Endodermal cell (in vitro differentiated cells): ENCODE measurements at places on chromosomes 12 and 14. TPM values are rescaled to one million over a fixed set of nuclear protein-coding genes. Genes with fewer than 3 reads are reported as not detected.
A peak's percentile ranks its signal among the peaks of the same experiment; 100 is the strongest.

GRCh38 chr14:36646664-36647416 is 14.8 kb upstream of the PAX9 start:
- H3K36me3 ChIP-seq, result no peaks in the 10 kb centered on the region
- peak; percentile 83 for DNase-seq
- peaks cover 2% of the 10 kb centered on the region for H3K4me1 ChIP-seq
- peaks cover 97% of the 10 kb centered on the region for H3K27me3 ChIP-seq

DNA sequence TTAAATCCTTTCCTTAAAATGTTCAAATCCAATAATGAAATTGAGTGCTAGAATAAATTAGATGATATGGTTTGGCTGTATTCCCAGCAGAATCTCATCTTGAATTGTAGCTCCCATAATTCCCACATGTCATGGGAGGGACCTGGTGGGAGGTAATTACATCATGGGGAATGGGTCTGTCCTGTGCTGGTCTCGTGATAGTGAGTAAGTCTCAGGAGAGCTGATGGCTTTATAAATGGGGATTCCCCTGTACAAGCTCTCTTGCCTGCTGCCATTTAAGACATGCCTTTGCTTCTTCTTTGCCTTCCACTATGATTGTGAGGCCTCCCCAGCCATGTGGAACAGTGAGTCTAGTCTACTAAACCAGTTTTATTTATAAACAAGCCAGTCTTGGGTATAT is 508.5 kb downstream of the ETNK1 start:
- H3K36me3 ChIP-seq, result peaks cover 64% of the 10 kb centered on the region
- no peak for DNase-seq
- no peaks in the 10 kb centered on the region for H3K4me1 ChIP-seq
- H3K4me3 ChIP-seq, result no peak overlapping the region
- no peaks in the 10 kb centered on the region for H3K27me3 ChIP-seq

GRCh38 chr12:122790393-122791075 is 16.2 kb downstream of the CCDC62 start:
- peak; percentile 78 for DNase-seq
- H3K4me3 ChIP-seq, result no peak overlapping the region
- no peaks in the 10 kb centered on the region for H3K4me1 ChIP-seq
- no peak overlapping the region for H3K27ac ChIP-seq
- no peaks in the 10 kb centered on the region for H3K27me3 ChIP-seq

DNA sequence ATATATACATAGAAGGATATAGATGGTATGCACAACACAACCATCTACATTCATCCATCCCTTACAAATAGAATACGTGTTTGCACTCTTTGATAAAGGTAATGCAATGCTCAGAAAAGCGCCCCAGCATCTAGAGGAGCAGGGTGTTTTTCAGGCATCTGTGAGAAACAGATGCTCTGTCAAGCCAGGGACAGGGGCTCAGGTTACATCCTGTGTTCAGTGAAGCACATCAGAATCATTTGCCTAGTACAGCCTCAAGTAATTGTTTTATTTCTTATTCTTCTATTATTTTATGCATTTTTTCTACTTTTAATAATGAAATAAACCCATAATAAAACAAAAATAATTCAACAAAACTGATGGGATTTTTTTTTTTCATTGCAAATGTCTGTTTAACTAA is 50.5 kb upstream of the HIF1A start:
- H3K36me3 ChIP-seq, result no peaks in the 10 kb centered on the region
- no peak overlapping the region for H3K27ac ChIP-seq
- DNase-seq, result no peak

DNA sequence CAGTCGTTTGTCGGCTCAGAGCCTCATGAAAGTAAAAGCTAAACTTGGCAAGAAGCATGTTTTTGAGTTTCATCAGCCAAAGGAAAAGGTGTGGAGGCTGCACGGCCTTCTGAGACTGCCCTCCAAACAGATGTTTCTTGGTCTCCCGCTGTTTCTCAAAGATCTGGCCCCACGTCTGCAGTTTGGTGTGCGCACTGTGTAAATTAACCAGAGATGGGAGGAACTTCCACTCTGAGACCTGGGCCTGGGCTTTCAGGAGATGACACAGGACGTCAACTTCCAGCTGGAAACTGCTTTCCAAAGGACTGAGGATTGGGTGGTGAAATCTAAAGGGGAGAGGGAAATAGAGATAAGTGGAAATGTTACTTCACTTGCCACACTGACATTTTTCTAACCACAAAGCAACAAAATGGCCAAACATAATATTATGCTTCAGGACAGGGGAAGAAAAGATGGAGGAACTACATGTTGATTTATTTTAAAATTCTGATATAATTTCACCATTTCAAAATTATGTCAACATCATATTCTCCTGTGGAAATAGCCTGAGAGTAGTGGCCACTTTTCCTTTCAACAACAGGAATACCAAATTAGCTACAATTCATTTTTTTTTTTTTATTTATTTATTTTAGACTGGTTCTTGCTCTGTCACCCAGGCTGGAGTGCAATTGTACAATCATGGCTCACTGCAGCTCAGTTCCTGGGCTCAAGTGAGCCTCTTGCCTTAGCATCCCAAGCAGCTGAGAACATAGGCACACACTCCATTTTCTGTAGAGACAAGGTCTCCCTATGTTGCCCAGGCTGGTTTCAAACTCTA is 27.6 kb downstream of the KICS2 start:
- H3K27ac ChIP-seq, result no peak overlapping the region
- no peaks in the 10 kb centered on the region for H3K27me3 ChIP-seq
- no peaks in the 10 kb centered on the region for H3K36me3 ChIP-seq
- H3K4me1 ChIP-seq, result no peaks in the 10 kb centered on the region

DNA sequence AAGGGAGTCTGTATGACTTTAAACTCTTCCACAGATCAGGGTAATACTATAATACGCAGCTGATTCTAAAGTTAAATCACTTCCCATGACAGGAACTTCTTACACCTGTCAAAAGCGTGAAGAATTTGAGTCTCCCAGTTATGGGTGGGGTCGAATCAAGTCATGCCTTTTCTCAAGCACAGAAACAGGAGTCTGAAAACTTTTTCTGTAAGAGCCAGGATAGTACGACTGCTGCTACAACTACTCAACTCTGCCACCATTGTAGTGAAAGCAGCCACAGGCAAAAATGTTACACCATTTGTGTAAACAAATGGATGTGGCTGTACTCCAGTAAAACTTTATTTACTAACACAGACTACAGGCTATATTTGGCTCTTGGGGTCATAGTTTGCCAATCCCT is 90.3 kb downstream of the DUSP6 start:
- H3K36me3 ChIP-seq, result no peaks in the 10 kb centered on the region
- no peak for DNase-seq
- H3K4me1 ChIP-seq, result no peaks in the 10 kb centered on the region
- H3K4me3 ChIP-seq, result no peak overlapping the region

DNA sequence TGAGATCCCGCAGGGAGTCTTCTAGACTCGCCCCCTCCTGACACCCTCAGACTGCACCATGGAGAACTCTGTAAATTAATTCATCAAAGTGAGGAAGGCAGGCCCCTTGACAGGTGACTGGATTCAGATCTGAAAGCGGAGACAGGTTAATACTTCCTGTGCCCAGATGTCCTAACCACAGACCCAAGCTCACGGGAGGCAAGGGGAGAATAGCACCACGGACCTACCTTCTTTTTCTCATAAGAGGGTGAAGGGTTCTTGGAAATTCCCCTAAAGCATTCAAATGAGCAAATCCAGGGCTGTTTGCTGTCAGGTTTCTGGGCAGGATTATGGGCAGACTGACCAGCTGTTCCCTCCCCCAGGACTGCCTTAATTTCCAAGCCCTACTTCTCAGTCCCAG is 170.0 kb downstream of the ZFP36L1 start:
- H3K4me3 ChIP-seq, result no peak overlapping the region
- H3K27ac ChIP-seq, result no peak overlapping the region
- no peaks in the 10 kb centered on the region for H3K36me3 ChIP-seq

DNA sequence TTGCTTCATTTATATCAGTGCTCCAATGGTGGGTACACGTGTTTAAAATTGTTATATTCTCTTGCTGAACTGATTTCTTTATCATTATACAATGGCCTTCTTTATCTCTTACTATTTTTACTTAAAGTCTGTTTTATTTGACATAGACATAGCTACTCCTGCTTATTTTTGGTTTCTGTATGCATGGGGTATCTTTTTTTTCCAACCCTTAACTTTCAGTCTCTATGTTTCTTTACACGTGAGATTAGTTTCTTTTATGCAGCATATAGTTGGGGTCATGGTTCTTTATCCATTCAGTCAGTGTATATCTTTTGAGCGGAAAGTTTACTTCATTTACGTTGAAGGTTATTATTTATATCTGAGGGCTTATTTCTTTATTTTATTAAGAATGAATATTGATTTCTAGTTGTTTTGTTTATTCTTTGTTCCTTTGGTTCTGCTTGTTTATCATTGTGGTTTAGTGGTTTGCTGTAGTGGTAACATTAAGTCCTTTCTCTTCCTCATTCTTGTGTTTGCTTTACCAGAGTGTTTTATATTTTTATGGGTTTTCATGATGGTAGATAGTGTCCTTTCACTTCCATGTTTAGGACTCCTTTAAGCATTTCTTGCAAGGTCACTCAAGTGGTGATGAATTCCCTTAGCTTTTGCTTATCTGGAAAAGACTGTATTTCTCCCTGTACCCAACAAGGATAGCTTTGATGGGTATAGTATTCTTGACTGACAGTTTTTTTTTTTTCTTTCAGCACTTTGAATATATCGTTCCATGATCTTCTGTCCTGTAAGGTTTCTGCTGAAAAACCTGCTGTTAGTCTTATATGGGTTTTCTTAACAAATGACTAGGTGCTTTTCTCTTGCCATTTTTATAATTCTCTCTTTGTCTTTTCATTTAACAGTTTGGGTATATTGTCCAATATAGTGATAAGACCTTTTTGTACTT is 38.3 kb upstream of the FAR2 start:
- H3K27ac ChIP-seq, result no peak overlapping the region
- H3K27me3 ChIP-seq, result no peaks in the 10 kb centered on the region
- H3K4me1 ChIP-seq, result no peaks in the 10 kb centered on the region
- no peaks in the 10 kb centered on the region for H3K36me3 ChIP-seq
- no peak for DNase-seq
- H3K4me3 ChIP-seq, result no peak overlapping the region

DNA sequence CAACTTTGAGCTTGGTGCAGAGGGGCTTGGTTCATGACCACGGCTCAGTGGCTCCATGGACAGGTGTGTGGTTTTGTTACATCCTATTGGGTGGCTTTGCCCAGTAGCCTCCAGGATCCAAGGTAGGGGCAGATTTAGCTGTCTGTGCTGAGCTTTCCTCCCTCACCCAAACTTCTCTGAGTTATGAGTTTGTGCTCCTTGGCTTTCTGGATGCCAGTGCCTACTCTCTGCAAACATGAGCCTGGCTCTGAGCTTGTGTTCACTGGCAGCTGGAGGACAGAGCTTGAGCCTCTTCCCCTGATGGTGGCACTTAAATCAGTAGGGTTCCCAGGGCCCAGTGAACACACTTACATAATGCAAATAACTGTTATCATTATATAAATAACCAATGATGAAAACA is 45.3 kb upstream of the HECTD1 start:
- no peaks in the 10 kb centered on the region for H3K36me3 ChIP-seq
- no peaks in the 10 kb centered on the region for H3K27me3 ChIP-seq
- H3K27ac ChIP-seq, result no peak overlapping the region
- H3K4me3 ChIP-seq, result no peak overlapping the region
- no peak for DNase-seq

- H3K27ac ChIP-seq, result no peak overlapping the region
- H3K4me1 ChIP-seq, result no peaks in the 10 kb centered on the region
- no peak overlapping the region for H3K4me3 ChIP-seq
- no peak for DNase-seq
- no peaks in the 10 kb centered on the region for H3K36me3 ChIP-seq
These were observed 451.3 kb downstream of the ZFP36L1 start for GRCh38 chr14:68341411-68342212.

The PTPN6 gene
- total RNA-seq, result 60.8 and 68.0 TPM in 2 replicates

- no peak for DNase-seq
- no peaks in the 10 kb centered on the region for H3K36me3 ChIP-seq
- no peak overlapping the region for H3K27ac ChIP-seq
- H3K4me3 ChIP-seq, result no peak overlapping the region
- H3K4me1 ChIP-seq, result no peaks in the 10 kb centered on the region
These were observed 157.4 kb upstream of the TMEM260 start for GRCh38 chr14:56422221-56422620.

DNA sequence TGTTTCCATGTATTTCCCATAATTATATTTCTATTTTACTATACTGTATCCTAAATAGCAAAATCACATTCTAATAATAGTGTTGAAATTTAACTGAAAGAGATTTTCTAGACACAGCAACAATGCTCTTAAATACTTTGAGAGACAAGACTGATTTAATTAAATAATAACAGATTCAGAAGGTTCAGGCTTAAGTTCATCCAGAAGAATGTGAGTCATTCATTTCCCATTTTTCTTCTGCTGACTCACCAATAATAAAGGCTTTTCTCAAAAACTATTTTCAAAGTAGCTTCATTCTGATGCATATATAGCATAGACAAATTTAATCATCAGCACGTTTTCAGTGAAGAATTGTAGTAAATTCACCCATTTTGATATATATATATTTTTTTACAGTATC is 481.4 kb downstream of the MDGA2 start:
- H3K27ac ChIP-seq, result no peak overlapping the region
- DNase-seq, result no peak
- H3K36me3 ChIP-seq, result no peaks in the 10 kb centered on the region
- no peaks in the 10 kb centered on the region for H3K27me3 ChIP-seq
- no peaks in the 10 kb centered on the region for H3K4me1 ChIP-seq

DNA sequence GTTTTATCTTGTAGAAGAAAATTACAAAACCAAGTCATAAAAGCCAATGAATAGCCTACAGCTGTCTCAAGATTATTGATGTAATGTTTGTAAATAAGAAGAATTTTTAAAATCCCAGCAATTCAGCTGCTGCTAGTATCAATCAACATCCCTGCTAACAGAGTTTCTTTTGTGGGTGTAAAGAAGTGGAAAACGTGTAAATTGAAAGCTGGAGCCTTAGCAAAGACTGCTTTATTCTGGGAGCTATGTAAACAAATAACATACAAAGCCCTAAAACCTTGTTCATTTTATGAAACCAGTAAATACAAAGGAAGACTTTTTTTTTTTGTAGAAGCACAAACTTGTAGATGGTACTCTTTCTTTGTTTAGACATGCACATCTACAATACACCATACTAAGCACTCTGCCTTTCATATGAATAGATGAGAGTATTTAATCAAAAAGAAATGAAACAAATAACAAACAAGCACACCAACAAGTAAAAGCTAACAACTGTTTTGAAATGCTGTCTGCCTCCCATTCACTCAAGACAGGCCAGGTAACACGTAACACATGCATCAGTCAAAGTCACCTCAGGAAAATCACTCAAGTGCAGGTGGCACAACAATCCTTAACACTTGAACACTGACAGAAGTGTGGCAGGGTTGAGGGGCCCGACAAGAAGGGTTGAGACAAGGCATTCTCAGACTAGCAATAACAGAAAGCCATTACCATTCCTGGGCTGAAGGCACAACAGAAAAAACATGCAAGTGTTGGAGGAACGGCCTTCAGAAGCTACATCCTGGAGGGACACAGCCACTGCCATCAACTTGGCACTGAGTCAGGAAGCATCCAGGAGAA is 1364.0 kb upstream of the SEL1L start:
- DNase-seq, result no peak
- H3K36me3 ChIP-seq, result no peaks in the 10 kb centered on the region
- H3K4me1 ChIP-seq, result no peaks in the 10 kb centered on the region
- no peak overlapping the region for H3K27ac ChIP-seq
- H3K27me3 ChIP-seq, result no peaks in the 10 kb centered on the region

GRCh38 chr14:68306265-68306933 is 486.5 kb downstream of the ZFP36L1 start:
- H3K27me3 ChIP-seq, result no peaks in the 10 kb centered on the region
- no peaks in the 10 kb centered on the region for H3K36me3 ChIP-seq
- DNase-seq, result no peak
- no peak overlapping the region for H3K27ac ChIP-seq
- H3K4me1 ChIP-seq, result no peaks in the 10 kb centered on the region
- H3K4me3 ChIP-seq, result no peak overlapping the region

The CMKLR1 gene
- total RNA-seq, result 0.08 TPM in 1 of 3 replicates, not detected in the others

The FOXN3 gene
- 77.0 and 84.1 TPM in 2 replicates for total RNA-seq
